ENCODE measurements at places on chromosomes 3 and 15.
A peak's percentile ranks its signal among the peaks of the same experiment; 100 is the strongest.

DNA sequence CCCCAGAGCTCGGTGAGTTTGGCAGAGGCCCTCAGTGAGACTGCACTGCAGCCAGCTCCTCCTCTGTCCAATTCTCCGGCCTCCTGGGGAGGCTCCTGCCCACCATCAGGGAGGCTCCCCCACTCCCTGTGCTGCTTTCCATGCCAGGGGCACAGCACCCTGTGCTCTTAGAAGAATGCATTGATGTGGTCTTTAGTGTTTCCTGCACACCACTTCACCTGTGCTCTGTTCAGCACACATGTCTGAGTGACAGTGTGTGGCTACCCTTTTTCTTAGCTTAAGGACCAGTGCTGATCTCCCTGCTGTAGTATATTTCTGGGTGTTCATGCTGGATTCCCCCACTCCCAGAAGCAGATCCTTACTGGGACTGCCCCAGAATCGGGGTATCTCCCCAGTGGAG is 36.2 kb upstream of the PRR20G start:
- no peak for DNase-seq

GRCh38 chr3:112687616-112688015 is 46.7 kb upstream of the CCDC80 start:
- no peak for DNase-seq

DNA sequence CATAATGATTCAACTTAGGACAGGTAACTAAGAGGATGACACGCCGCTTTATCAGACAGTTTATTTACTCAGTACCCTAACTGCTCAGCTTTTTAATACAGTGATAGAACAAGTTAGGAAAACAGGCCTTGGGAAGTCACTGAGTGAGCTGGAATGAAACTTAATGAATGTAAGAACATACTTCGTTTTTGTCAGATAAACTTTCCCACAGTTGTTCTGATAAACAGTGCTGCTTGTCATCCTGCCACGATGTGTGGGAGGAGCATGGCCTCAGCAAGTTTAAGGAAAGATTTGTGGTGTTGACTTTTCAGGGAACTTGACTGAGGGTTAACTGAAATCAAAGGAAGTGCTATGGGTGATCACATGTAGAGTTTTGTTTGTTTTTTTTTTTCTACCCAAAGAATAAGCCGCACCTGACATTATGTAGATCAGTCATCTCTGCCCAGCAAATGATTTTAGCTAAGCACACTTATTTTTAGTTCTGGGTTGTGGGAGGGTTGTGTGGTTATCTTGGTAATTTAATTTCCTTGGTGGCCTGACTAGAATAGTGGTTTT is 5.6 kb upstream of the P2RY14 start:
- DNase-seq: no peak

DNA sequence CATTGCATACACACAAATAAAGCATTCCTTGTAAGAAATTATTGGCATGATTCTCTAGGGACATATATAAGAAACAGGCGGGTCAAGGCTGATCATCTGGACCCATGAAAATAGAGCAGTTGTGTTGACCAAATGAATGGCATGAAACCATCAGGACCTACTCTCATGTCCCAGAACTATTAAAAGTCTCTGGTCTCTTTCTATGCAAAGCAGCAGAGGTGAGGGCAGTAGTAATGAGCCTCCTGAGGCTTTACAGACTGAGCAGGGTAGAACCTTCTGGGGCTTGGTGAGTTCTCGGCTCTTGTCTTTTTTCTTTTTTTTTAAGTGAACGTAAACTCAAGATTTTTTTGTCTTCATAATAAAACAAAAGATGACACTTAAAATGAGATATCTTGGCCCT is 9.3 kb downstream of the GLDN start:
- no peak for DNase-seq

- DNase-seq: no peak
These were observed 17.3 kb downstream of the LTF start for GRCh38 chr3:46447228-46447985.

DNA sequence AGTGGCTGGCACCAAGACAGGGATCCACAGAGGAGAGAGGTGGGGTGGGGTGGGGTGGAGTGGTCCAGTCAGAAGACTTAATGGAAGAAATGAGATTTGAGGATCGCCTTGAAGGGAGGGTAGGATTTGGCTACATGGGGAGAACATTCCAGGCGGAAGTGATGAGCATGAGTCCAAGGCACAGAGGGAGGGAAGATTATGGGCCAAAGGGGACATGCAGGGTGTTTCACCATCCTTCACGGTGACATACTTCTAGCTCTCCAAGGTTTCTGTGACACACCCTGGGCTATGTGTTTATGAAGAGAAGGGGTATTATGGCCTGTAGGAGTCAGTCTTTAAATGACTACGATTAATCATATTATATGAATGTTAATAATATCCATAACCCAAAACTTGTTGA is 7.7 kb upstream of the FBN1 start:
- DNase-seq: no peak

DNA sequence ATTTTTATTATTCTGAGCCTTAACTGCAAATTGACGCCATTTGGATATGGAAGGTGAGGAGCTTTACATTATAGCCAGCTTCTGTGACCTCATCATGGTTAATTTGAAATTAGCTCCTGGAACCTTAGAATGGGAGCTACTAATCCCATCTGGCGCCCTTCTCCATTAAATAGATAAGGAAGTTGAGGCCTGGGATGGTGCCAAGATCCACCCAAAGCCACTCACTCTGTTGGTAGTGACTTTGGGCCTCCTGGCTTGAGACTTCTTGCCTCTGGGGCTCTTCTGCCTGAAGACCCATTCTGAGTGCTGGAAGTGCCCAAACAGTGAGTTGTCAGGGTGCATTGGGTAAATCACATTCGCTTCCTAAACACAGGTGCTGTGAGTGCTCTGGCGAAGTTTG is 12.0 kb upstream of the HMCES start:
- DNase-seq: no peak

GRCh38 chr3:73786321-73786807 is 161.6 kb upstream of the PDZRN3 start:
- DNase-seq: peak; percentile 99

GRCh38 chr3:120646771-120647432 is 35.1 kb downstream of the HGD start:
- DNase-seq: no peak

Data from LHCN-M2 (cell line).